ENCODE measurements at places on chromosomes 11 and 22.

- DNase-seq: no peak
Observed at GRCh38 chr11:5719703-5720495, 16.3 kb upstream of the OR56B1 start.

DNA sequence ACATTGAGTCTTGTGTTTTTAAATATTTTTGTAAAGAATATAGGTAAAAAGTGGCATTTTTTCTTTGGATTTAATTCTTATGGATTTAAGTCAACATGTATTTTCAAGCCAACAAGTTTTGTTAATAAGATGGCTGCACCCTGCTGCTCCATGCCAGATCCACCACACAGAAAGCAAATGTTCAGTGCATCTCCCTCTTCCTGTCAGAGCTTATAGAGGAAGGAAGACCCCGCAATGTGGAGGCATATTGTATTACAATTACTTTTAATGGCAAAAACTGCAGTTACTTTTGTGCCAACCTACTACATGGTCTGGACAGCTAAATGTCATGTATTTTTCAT is 333 bp upstream of the CD3E start:
- DNase-seq: no peak

- DNase-seq: no peak
Observed at GRCh38 chr22:41883400-41883799, 31.5 kb downstream of the SHISA8 start.

GRCh38 chr11:2980168-2980840 is 11.8 kb downstream of the NAP1L4 start:
- DNase-seq: no peak

DNA sequence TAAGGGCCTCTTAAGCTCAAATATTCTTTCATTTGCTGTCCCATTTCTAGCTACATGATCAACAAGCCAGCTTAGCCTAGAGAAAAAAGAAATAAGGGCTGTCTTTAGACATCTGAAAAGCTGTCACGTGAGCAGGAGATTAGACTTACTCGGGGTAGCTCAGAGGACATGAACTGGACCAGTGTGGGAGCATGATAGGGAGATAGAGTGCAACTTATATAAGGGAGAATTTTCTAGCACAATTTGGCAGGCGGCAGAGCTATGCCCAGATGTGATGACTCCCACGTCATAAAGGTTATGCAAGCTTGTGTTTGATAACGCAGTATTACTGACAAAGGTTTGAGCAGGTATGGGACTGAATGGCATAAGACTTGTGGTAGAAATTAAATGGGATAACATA is 28.2 kb upstream of the TPBGL start:
- no peak for DNase-seq

GRCh38 chr11:59611570-59612565 is 3.7 kb downstream of the OSBP start:
- DNase-seq: no peak

Data from stimulated activated CD4-positive, alpha-beta T cell treated with anti-CD3 and anti-CD28 coated beads, Interleukin-4, amount 100 ng/mL, for 24 hours (primary cell).